ENCODE measurements at places on chromosomes 5 and 9.

- DNase-seq: no peak
Measured at GRCh38 chr5:22542340-22542739, 310.8 kb downstream of the CDH12 start.

GRCh38 chr9:98644011-98644410 is 64.7 kb downstream of the GABBR2 start:
- DNase-seq: no peak

DNA sequence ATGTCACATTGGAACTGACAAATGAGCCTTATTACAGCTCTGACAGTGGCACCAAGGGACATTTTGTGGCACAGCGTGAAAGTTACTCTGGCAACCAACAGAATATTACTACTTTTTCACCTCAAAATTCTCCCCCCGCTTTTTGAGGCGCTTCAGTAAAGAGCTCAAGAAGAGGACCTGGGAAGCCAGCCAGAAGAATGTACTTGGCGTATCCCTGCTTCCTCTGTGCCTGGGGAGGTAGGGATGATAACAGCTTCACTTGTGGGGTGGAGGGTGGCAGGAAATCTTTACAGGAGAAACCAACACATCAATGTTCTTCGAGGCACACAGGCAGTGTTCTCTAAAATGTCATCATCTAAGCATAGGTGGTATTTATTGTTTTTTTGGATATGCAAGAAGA is 624.1 kb downstream of the NR2F1-AS1 start:
- no peak for DNase-seq

DNA sequence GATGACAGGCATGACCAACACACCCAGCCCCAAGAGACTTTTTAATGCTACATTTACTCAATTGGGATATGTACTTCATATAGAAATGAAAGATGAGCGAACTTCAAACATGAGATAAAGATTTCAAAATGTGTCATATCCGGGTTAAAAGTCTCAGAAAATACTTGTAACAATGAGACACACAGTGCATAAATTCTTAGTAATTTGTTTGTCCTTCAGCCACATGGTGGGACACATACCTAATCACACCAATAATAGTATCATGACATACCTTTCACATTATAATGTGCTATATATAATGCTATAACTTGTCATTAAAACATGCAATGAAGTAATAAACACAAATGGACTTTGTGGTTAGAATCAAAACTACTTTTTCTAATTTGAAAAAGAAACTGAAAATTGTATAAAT is 204.7 kb upstream of the RFX3 start:
- no peak for DNase-seq

DNA sequence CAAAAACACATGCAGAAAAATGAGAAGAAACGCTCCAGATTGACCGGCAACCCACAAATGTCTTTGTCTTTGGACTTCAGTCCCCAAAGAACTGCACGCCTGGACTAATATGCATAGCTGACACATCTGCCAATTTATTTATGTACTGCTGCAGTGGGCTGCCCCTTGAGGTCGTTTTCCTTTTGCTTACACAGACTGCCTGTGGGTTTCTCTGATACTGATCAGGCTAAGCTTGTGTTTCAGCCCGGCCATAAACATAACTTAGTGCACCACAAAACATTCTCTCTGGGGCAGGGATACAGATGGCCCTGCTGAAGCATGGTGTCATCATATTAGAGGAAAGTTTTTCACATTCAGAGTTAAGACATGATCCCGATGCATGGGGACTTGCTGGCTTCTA is 75.4 kb downstream of the NUDT12 start:
- no peak for DNase-seq

DNA sequence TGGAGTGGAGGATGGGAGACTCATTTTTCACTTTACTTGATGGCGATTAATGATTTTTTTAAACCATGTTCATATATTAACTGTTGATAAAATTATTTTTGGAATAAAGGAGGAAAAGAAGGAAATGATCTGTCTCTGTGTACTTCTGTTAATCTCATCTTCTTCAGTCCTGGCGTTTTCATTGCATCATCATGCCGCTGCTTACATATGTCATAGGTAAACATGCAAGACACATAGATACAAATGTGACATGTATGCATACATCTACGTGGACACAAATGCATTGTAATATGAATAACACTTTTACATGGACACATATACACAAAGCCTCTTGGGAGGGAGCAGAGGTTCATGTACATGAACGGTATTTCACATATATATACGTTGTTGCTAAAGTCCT is 10.0 kb downstream of the TMEM174 start:
- no peak for DNase-seq

GRCh38 chr5:79464695-79465332 is 49.1 kb downstream of the HOMER1 start:
- DNase-seq: no peak

GRCh38 chr9:21993893-21994555 is at the start of gene CDKN2A:
CDKN2A (minus strand) TSS chr9:21994392.
- DNase-seq: no peak

- DNase-seq: no peak
Measured at GRCh38 chr9:127574072-127574993, 37.7 kb upstream of the STXBP1 start.

DNA sequence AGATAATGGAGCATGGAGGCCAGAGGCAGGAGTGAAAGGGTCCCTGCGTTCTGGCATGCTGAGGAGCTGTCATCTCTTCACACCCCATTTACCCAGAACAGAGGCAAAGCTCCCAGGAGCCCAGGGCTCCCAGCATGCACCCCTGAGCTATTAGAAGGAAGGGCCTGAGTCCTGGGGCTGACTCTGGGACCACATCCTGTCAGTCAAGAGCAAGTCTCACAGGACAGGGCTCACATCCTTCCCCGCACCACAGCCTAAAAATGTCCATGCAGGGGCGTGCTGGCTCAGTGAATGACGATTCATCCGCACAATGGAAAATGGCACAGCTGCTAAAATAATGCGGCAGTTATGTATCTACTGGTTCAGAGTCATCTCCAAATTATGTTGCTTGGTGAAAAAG is 31.4 kb downstream of the CAMK2A start:
- DNase-seq: no peak

- DNase-seq: no peak
Measured at GRCh38 chr9:121399126-121399882, 29.3 kb upstream of the STOM start.

GRCh38 chr9:75142202-75142601 is 53.9 kb downstream of the OSTF1 start:
- no peak for DNase-seq

DNA sequence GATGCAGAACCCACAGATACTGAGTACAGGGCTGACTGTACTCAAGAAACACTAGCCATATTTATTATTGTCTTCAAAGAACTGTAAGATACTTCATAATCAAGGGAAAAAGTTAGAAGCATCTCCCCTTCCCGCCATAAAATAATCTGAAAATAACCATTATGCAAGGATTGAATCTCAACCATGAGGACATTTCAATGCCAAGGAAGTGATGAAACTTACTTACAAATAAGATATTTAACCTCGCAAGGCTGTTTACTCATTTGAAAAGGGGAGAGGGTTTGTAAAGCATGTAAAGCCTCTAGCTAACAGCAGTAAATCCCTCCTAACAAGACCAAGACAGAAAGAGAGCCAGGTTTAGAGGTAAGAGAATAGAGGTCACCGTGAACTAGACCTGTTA is 6.3 kb downstream of the MYO10 start:
- DNase-seq: no peak

GRCh38 chr5:37776826-37777225 is 63.0 kb downstream of the GDNF start:
- no peak for DNase-seq

- DNase-seq: no peak
Measured at GRCh38 chr5:120684749-120685415, 220.8 kb downstream of the PRR16 start.

Measured in stimulated activated CD4-positive, alpha-beta T cell treated with anti-CD3 and anti-CD28 coated beads, Interleukin-1b, Interleukin-23, amount 100 ng/mL, for 24 hours (primary cell).